ENCODE measurements at places on chromosomes 3 and 15. TPM values are rescaled to one million over a fixed set of nuclear protein-coding genes. Genes with fewer than 3 reads are reported as not detected.

Gene TMEM158
- total RNA-seq = 15.0 TPM

Gene TUBGCP4
- 12.2 TPM for total RNA-seq

Gene CIB1
- total RNA-seq = 30.6 TPM

Gene IL16
- 42.7 TPM for total RNA-seq

Gene PPARG
- 201 TPM for total RNA-seq

Gene IQCF5
- total RNA-seq = not detected

Gene SH2D7
- total RNA-seq = not detected

Gene EOGT
- 31.4 TPM for total RNA-seq

Gene GMNC
- total RNA-seq = not detected

Gene C2CD4B
- 21.1 TPM for total RNA-seq

Gene HYAL1
- 16.9 TPM for total RNA-seq

Gene SERINC4
- not detected for total RNA-seq

Gene PRSS50
- not detected for total RNA-seq

Gene IQCH
- 1.1 TPM for total RNA-seq

Gene ADIPOQ
- total RNA-seq = 1,417 TPM

Gene MCF2L2
- total RNA-seq = under 0.01 TPM

Gene HDGFL3
- 16.0 TPM for total RNA-seq

Gene DNAJA4
- total RNA-seq = 36.1 TPM

Gene SLC2A2
- total RNA-seq = not detected

Gene MOBP
- total RNA-seq = not detected

Gene SIDT1
- 6.8 TPM for total RNA-seq

Gene RASGRF1
- total RNA-seq = 0.32 TPM

Gene UTS2B
- 0.24 TPM for total RNA-seq

Gene ACTC1
- 0.93 TPM for total RNA-seq

Gene ITGB5
- total RNA-seq = 452 TPM

Gene PSMD6
- 53.1 TPM for total RNA-seq

Gene ARRDC4
- total RNA-seq = 42.0 TPM

Gene EHHADH
- 7.7 TPM for total RNA-seq

Gene GABRR3
- total RNA-seq = not detected

Gene CHL1
- 36.7 TPM for total RNA-seq

Gene C3orf22
- total RNA-seq = not detected

Gene VILL
- total RNA-seq = 5.6 TPM

Gene SLC22A13
- total RNA-seq = 0.95 TPM

Gene GOLGA6L7
- total RNA-seq = not detected

Gene ATP8B4
- 32.3 TPM for total RNA-seq

Gene CCR8
- total RNA-seq = not detected

Gene VWA5B2
- not detected for total RNA-seq

Gene LIPC
- total RNA-seq = not detected

Gene HLTF
- 20.2 TPM for total RNA-seq

Gene RBP2
- not detected for total RNA-seq

Gene MST1R
- total RNA-seq = 12.6 TPM

Gene ZNF385D
- 41.4 TPM for total RNA-seq

Gene CCDC39
- total RNA-seq = not detected

Gene QRICH1
- total RNA-seq = 70.3 TPM

Gene BRK1
- total RNA-seq = 133 TPM

Gene BDH1
- 24.9 TPM for total RNA-seq

Gene ADCY5
- 36.1 TPM for total RNA-seq

Gene PCSK6
- total RNA-seq = 11.4 TPM

Gene HRH1
- 8.0 TPM for total RNA-seq

Gene FBXL22
- total RNA-seq = 2.8 TPM

Gene NCKIPSD
- 18.9 TPM for total RNA-seq

Gene INKA1
- 3.9 TPM for total RNA-seq

Gene TWF2
- 67.5 TPM for total RNA-seq

Gene ITGA11
- 10.6 TPM for total RNA-seq

Gene CCDC80
- 176 TPM for total RNA-seq

Gene RARB
- 3.2 TPM for total RNA-seq

Gene C2CD4A
- total RNA-seq = 0.60 TPM

Gene ARGFX
- not detected for total RNA-seq

Gene GASK1A
- 39.9 TPM for total RNA-seq

Gene C3orf20
- not detected for total RNA-seq
